Activated CD8-positive, alpha-beta memory T cell treated with anti-CD3 and anti-CD28 coated beads for 1 hour (primary cell): ENCODE measurements at places on chromosomes 5 and 9.

GRCh38 chr5:81427566-81427965 lies 33.6 kb upstream of the ACOT12 start:
- no peak for DNase-seq

DNA sequence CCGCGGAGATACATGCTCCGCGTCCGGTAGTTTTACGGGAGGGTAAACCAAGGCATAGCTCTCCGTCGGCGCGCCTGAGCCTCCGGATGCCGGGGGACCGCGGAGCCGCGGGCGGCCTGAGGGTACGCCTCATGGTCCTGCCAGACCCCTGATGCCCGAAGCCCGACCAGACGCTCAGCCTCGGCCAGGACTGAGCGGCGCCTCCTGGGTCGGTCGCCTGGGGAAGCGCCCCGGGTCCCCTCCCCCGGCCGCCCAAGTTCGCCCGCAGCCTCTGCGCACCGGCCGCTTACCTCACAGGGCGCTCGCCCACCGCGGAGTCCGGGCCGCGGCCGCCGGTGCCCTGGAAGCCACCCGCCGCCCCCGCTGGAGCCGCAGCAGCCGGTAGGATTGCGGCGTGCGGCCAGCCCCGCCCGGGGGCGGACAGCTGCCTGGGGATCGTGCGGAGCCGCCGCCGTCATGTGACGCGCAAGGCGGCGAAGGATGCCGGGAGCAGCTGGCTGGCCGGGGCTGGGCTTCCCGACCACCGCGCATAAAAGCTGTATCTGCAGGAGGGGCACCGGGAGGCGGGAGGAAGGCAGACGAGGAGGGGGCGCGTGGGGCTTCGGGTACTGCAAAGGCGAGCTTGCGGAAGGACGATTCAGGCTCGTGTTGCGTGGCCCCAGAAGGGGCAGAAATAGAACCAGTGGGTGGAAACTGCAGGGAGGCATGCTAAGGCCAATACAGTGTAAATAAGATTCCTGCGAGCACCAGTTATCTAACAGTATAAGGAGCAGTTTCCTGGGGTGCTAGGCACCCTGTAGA lies at the start of gene FBXO10:
TSS of gene FBXO10 (minus strand) at position 460 of the 801 bp plus-strand sequence. CDS start 34,612 bp downstream, outside the sequence.
- no peak for DNase-seq

DNA sequence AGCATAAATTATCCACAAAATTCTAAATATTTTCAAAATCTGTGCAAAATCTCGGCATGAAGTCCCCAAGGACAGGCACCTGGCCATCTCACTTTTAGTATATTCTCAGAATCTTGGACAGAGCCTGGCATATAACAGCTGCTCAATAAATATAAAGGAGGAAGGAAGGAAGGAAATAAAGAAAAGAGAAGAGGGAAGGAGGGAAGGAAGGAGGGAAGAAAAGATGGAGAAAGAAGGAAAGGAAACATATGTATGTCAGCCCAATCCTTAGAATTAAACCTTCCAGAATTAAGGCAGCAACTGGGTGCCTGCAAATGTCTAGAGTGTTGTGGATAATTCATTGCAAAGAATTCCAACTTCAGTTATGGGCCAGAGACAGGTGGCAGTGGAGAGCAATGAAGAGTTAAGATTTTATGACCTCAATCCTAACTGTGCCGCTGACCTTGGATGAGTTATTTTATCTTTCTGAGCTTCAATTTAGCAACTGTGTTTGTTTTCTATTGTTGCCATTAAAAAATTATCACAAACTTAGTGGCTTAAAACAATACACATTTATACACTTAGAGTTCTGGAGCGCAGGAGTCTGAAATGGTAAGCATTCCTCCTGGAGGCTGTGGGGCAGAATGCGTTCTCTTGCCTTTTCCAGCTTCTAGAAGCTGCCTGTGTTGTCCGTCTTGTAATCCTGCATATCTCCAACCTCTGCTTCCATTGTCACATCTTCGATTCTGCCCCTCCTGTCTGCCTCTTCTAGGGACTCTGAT lies 200.9 kb upstream of the MSX2 start:
- DNase-seq: no peak

DNA sequence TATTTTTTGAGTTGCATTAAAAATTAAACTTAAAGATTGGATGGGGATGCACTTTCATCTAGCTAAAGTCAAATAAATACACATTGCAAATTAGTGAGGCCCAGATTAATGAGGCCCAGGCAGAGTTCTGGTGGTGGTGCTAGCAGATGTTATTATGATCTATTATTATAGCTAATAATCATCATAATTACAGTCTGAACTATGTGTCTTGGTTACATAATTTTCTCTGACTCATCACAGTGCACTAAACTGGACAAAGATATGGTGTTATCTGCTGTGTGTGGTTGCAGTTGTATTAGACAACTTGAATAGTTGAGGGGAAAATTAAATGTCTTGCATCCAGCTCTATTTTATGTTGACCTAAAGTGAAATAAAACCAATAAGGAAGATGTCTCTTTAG lies 568.8 kb downstream of the TLR4 start:
- no peak for DNase-seq

GRCh38 chr9:120436983-120437475 lies 142.9 kb downstream of the CDK5RAP2 start:
- DNase-seq: no peak

GRCh38 chr5:173922527-173922926 lies 34.4 kb downstream of the CPEB4 start:
- DNase-seq: no peak

- no peak for DNase-seq
Observed at GRCh38 chr9:113343732-113344231, 3.7 kb upstream of the WDR31 start.

DNA sequence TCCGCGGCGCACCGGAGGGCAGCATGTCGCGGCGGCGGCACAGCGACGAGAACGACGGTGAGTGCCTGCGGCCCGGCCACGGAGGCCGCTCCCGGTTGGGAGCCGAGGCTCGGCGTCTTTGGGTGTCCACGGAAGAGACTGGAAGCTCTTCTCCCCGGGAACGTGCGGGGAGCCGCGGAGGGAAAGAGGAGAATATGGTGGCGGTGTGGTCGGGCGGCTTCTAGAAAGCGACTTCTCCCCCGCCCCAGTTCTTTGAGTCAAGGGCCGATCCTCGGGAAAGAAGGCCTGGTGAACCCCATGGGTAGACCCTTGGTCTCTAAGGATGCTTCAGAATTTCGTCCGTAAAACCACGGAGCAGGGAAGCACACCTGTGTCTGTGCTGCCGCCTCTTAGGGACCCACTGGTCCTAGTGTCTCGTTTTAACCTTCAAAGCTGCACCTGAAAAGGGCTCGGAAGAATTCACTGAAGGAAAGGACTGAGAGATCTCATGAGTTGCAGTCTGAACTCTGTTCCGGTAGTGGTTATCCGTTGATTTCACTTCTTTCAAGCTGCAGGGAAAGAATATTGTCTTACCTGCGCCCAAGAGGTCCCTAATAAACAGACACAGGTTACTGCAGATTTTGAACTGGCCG lies 354 bp downstream of the NCBP1 start:
- DNase-seq: no peak

DNA sequence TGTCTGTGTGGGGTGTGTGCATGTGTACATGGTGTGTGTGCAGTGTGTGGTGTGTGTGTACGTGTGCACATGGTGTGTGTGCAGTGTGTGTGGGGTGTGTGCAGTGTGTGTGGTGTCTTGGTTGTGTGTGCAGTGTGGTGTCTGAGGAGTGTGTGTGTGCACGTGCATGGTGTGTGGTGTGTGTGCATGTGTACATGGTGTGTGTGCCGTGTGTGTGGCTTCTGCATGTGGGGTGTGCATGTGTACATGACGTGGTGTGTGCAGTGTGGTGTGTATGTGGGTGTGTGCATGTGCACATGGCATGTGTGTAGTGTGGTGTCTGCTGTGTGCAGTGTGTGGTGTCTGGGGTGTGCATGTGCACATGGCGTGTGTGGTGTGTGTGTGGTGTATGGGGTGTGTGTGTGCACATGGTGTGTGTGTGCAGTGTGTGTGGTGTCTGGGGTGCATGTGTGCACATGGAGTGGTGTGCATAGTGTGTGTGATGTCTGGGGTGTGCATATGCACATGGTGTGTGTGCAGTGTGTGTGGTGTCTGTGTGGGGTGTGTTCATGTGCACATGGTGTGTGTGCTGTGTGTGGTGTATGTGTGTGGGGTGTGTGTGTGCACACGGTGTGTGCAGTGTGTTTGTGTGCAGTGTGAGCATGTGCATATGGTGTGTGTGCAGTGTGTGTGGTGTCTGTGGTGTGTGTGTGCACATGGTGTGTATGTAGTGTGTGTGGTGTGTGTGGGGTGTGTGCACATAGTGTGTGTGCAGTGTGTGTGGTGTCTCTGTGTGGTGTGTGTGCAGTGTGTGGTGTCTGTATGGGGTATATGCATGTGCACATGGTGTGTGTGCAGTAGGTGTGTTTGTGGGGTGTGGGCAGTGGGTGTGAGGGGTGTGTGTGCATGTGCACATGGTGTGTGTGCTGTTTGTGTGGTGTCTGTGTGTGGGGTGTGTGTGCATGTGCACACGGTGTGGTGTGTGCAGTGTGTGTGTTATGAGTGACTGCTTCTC lies 40.6 kb upstream of the ZNG1F start:
- no peak for DNase-seq

DNA sequence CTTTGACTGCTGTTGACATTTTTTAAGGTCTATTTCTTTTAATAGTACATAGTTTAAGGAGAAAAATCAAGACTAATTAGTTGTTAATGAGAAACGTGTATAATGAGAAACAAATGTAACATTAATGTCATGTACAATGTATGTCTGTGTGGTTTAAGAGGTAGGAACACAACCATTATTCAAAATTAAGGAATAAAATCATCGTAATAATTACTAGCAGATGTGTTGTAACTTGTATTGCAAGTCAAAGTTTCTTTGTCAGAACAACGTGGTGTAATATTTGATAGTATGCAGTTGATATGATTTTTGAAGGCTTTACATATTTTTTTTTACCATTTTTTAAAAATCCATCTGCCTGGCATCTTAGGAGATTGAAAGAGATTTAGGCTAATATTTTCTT lies 120.2 kb upstream of the ARRDC3 start:
- DNase-seq: no peak

DNA sequence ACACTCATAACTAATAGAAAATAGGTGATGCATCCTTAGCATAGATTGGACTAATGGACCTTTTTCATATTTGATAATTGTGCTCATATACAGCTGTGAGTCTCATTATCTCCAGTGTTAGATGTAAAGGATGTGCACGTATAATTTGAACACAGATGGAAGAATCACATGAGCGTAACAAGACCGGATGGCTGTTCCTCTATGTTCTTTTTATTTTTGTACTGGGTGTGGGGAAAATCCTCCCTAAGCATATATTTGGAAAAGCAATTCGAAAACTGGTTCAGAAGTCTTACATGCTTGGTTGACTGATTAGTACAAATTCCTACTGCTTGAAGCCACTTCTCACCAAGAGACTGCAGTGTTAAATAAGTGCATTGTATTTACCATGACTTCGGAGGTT lies 230.2 kb downstream of the AOPEP start:
- no peak for DNase-seq

- no peak for DNase-seq
Observed at GRCh38 chr9:126894052-126894603, 20.5 kb upstream of the RALGPS1 start.

DNA sequence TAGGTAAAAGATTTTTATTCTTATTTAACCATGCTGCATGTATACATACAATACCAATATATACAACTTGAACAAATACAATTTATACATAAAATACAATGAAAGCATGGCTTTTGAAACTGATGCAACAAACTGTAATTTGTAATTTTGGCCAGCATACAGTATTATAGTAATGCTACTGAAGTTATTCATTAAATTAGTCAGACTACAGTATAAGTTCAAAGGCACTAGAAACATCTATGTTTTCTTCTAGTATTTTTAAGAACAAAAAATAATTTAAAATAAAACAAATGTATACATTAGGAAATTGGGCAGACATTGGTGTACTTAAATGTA lies 18.8 kb downstream of the IL4 start:
- no peak for DNase-seq

GRCh38 chr5:38776149-38776896 lies 69.5 kb upstream of the OSMR start:
- no peak for DNase-seq

GRCh38 chr9:13318027-13318426 lies 38.5 kb upstream of the MPDZ start:
- no peak for DNase-seq

DNA sequence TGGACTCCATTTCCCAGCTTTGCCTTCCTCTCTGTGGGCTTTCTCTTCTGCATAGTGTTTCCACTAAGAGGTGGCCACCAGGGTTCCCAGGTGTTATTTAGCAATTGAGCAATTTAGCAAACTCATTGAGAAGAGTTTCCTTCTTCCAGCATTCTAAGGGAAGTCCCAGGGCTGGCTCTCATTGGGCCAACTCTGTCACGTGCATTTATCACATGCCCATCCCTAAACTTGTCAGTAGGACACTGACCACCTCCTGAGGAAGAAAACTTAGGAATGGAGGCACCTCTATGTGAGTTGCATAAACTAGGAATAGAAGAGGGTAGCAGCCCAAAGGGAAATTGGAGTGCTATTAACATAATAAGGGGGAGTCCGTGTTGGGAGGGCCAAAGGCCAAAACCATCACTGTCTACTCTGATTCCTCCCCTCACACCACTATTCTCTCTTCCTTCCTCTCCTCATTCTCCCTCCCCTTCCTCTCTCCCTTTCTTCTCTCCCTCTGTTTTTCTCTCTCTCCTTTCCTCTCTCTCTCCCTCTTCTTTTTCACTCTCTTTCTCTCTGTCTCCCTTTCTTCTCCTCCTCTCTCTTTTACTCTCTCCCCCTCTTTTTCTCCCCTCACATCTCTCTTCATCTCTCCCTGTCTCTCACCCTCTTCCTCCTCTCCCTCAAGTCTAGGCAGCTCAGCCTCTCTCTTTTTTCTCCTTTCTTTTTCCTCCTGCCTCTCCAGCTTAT lies 213.4 kb downstream of the PALM2AKAP2 start:
- DNase-seq: no peak

GRCh38 chr5:59367791-59368394 lies 525.6 kb downstream of the PDE4D start:
- DNase-seq: no peak

GRCh38 chr5:147737921-147738320 lies 44.6 kb downstream of the JAKMIP2 start:
- no peak for DNase-seq

GRCh38 chr5:79844571-79844970 lies 146.5 kb downstream of the MTX3 start:
- DNase-seq: no peak

GRCh38 chr5:176538989-176539384 lies 1.8 kb upstream of the RNF44 start:
- no peak for DNase-seq

DNA sequence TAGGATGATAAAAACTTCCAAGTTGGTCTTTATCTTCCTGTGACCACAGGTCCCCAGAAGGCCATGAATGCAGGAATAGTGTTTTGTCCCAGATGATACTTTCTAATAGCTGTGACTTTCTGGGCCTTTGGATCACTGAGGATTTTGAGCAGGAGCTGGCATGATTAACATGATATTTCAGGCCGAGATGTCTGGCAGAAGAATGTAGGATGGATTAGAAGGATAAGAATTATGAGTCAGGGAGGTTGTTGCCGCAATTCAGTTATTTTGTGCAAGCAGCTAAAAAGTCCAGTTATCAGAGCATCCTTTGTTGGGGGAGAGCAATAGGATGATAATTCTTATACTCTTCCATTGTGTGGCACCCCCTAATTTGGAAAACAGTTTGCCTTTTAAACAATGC lies 189.7 kb downstream of the PSAT1 start:
- no peak for DNase-seq
